ENCODE measurements at places on chromosomes 4 and X. TPM values are rescaled to one million over a fixed set of nuclear protein-coding genes. Genes with fewer than 3 reads are reported as not detected.

The YIPF7 gene
- not detected for total RNA-seq

The PDLIM3 gene
- total RNA-seq = not detected

The HERC6 gene
- 43.8 TPM for total RNA-seq

The ATP8A1 gene
- 48.5 TPM for total RNA-seq

The MAGED4B gene
- total RNA-seq = 1.4 TPM

The TCEAL6 gene
- not detected for total RNA-seq

The BEX3 gene
- 5.9 TPM for total RNA-seq

The PSAPL1 gene
- total RNA-seq = not detected

The NAA11 gene
- total RNA-seq = not detected

The CT45A3 gene
- not detected for total RNA-seq

The MSN gene
- total RNA-seq = 267 TPM

The LIMCH1 gene
- total RNA-seq = 1.2 TPM

The STOX2 gene
- total RNA-seq = not detected

The SRPX gene
- not detected for total RNA-seq

The AMBN gene
- not detected for total RNA-seq

The CORIN gene
- 0.08 TPM for total RNA-seq

The GPR34 gene
- 0.94 TPM for total RNA-seq

The PPP4R3C gene
- total RNA-seq = not detected

The REELD1 gene
- 1.3 TPM for total RNA-seq

The CYBB gene
- 7.8 TPM for total RNA-seq

The POU4F2 gene
- total RNA-seq = not detected

The CT83 gene
- not detected for total RNA-seq

The ANKRD17 gene
- total RNA-seq = 54.8 TPM

The CXCL10 gene
- total RNA-seq = not detected

Data from naive thymus-derived CD4-positive, alpha-beta T cell (primary cell).